ENCODE measurements at places on chromosomes 7 and 10.

GRCh38 chr10:773562-774161, 84.2 kb upstream of the DIP2C start:
- DNase-seq: no peak

- DNase-seq: no peak
Measured at GRCh38 chr7:37730501-37730900, 46.9 kb downstream of the GPR141 start.

DNA sequence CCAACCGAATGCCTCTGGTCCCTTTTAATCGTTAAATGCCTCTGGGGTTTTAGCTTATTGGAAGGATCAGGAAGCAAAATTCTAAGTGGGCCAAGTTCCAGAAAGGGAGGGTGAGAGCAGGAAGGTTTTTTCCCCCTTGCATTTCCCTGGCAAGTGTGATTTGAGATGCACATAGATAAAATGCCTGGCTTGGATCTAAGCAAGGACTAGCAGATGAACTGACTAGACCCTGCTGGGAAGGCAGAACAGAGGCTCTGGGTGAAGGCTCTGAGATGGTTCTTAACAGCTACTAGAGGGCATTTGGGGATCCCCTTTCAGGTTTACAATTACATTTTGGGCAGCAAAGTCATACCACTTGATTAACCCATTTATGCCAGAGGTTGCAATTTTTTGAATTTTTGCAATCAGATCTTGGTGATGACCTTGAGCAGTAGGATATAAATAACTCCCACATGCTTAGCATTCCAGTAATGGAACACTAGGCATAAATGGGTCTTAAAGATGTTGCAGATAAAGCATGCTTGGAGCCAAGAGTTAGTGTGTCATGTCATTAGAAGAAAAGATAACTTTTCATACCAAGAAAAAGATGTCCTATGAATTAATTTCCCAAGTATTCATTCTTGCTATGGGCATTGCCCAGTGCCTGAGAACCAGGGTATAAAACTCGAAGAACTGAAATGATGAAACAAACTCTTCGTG, 205.9 kb downstream of the SEC23IP start:
- DNase-seq: no peak

- no peak for DNase-seq
Measured at GRCh38 chr7:137625197-137625596, 221.6 kb downstream of the DGKI start.

DNA sequence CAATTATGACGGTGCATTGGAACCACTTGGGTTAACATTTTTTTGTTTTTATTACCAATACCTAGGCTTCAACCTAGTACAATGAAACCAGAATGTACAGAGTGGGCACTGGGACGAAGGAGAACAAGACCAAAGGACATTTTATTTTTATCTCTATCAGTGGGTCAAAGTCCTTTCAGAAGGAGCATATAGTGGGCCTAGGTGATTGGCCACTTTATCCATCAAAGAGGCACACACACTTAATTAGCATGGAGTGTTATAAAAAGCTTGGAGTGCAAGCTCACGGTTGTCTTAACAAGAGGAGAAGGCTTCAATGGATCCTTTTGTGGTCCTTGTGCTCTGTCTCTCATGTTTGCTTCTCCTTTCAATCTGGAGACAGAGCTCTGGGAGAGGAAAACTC, at the start of gene CYP2C19:
TSS of gene CYP2C19 (plus strand) at position 289 of the 400 bp plus-strand sequence. CDS start at position 314, 25 bp downstream.
- DNase-seq: no peak

- no peak for DNase-seq
Measured at GRCh38 chr7:137958470-137959431, 43.1 kb downstream of the CREB3L2 start.

DNA sequence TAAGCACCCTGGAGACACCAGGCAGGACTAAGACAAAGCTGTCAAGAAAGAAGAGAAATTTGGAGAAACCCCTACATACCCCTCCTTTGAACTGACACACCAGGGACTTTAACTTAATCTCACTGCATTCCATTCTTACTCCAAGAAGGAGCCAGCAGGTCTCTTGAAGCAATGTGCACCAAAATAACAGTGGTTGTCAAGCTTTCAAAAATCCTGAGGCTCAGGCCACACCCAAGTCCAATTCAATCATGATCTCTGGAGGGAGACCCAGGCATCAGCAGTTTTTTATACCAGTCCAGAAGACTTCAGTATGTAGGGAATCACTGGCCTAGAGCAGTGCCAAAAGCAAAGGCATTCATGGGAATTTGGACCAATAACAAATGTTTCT, 6.8 kb downstream of the SLC25A13 start:
- DNase-seq: no peak

DNA sequence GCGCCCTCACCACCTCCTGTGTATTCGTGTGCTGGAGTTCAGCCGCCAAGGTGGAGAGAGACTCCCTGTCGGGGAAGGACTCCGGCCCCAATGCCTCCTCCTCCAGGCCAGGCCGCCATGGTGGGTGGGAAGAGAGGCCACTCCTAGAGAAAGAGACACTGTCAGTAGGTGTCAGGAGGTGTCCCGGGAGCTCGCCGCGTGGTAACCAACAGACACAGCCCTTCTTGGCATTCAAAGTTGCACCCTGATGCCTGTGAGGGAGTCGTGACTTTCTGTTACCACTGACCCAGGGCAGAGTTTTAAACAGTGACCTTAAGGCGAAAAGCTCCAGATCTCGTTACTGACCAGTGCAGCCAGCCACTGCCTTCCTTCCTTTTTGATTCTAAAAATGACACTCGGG, 155.2 kb downstream of the CUX1 start:
- no peak for DNase-seq

DNA sequence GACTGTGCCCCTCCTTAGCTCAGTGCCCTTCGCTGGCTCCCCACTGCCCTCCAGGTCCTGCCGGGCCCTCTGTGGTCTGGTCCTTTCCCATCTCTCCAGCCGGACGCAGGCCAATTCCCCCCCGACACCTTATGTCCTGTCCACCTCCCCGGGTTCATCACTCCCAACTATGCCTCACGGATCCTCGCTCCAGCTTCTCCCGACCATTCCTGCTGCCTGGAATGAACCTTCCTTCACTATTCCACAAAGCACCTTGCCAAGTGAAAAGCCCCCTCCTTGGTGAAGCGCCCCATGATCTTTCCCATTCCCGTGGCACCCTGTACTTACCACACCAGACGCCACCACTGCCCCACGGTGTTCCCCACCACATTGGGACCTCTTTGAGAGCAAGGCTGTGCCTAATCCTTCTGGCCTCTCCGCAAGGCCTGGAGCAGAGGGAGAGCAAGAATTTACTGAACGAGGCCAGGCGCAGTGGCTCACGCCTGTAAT, 47.2 kb downstream of the TMEM270 start:
- no peak for DNase-seq

DNA sequence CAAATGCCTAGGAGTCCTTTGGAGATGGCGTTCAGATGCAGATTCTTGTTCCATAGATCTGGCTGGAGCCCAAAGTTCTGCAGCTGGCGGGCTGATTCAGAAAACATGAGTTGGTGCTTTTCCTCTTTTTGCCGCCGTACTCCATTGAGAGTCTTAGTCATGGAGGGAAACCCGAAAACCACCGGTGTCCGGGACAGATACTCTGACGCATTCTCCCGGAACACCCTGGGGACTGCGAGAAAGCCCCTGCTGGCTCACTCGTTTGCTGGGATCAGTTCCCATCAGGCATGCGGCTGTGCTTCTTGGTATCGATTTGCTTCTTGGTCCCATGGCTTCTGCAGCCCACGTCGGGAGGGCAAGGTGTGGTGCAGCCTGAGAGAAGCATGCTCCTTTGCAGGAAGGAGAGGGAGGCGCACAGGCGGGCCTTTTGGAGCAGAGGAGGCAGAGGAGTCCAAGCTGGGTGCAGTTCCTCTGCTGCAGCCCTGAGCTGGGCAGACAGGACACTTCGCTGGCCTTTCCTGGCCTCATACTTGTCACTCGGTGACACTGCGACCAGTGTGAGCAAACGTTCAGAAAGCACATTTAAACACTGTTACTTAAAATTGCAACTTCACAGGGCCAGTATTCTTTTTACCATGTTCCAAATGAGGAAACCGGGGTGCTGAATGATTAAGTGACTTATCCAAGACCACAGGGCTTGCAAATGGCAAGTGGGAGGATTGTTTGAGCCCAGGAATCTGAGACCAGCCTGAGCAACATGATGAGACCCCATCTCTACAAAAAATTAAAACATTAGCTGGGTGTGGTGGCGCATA, 30.6 kb upstream of the PFKFB3 start:
- no peak for DNase-seq

- DNase-seq: no peak
Measured at GRCh38 chr7:93622036-93623033, 47.8 kb upstream of the CALCR start.

DNA sequence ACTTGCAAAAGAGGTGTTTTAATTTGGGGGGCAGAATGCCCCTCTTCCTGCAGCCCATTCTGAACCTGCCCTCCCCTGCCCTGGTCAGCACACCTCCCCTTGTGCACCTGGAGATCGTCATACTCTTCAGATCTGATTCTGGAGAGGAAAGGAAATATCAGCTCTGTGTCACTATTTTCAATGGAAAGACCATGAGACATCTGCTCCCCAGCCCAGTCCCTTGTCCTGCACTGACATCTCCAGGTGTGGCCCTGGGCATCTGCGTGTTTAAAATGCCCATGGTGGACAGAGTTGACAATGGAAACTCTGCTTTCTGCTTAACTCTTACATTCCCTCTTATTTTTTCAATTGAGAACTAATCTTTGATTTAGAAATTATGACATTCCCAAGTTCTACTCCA, 41.6 kb upstream of the RASGEF1A start:
- DNase-seq: no peak

- DNase-seq: no peak
Measured at GRCh38 chr10:92890471-92890870, 42.2 kb downstream of the EXOC6 start.

- no peak for DNase-seq
Measured at GRCh38 chr7:82110146-82110840, 333.3 kb downstream of the CACNA2D1 start.

DNA sequence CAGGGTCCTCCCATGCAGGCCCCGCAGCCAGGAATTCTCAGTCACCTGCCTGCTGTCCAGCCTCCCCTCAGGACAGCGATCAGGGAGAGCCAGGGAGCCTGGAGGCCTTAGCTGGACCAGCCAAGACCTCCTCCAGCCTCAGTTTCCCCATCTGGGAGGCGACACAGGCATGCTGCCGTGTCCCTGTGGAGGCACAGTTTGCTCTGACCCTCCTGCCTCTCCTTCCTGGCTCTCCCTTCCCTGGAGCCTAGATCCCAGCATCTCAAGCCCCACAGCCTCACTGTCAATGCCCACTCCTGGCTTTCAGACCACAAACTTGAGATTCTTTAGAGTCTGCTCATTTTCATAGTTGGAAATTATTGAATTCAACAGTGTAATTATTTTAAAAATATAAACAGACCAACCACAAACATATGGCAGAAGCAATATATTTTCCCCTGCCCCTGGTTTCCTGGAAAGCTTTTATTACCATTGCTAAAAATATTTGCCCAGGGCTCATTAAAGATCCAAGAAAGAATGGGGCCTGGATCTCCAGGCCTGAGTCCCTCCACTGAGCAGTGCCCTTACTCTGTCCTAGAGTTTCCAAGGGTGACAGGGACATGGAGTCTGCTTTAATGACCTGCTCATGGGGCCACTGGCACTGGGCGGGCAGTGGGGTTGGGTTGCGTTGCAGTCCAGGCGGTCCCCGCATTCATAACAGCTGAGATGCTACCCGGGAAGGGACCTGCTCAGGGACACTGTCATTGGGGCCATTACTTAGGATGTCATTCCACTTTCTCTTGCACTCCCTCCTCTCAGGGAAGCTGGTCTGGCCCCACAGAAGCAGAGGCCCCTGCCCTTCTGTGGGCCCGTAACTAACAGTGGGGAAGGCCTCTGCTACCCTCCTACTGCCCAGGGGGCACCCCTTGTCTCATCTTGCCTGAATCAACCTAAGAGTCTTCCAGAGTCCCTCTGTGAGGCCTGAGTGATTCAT, 81.6 kb upstream of the CHST15 start:
- DNase-seq: no peak

DNA sequence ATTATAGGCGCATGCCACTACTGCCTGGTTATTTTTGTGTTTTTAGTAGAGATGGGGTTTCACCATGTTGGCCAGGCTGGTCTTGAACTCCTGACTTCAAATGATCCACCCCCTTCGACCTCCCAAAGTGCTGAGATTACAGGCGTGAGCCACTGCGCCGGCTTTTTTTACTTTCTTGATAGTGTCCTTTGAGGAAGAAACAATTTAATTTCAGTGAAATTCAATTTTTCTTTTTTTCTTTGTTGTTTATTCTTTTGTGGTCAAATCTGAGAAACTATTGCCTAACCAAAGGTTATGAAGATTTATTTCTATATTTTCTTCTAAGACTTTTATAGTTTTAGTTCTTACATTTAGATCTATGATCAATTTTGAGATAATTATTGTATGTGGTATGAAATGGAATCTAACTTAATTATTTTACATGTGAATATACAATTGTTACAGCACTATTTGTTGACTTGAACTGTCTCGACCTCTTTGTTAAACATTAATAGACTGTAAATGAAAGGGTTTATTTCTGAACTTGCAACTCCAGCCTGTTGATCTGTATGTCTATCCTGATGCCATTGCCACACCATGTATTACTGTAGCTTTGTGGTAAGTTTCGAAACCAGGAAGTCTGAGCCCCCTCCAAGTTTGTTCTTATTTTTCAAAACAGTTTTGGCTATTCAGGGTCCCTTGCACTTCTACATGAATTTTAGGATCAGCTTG, 19.8 kb upstream of the RASSF4 start:
- DNase-seq: peak; percentile 67

DNA sequence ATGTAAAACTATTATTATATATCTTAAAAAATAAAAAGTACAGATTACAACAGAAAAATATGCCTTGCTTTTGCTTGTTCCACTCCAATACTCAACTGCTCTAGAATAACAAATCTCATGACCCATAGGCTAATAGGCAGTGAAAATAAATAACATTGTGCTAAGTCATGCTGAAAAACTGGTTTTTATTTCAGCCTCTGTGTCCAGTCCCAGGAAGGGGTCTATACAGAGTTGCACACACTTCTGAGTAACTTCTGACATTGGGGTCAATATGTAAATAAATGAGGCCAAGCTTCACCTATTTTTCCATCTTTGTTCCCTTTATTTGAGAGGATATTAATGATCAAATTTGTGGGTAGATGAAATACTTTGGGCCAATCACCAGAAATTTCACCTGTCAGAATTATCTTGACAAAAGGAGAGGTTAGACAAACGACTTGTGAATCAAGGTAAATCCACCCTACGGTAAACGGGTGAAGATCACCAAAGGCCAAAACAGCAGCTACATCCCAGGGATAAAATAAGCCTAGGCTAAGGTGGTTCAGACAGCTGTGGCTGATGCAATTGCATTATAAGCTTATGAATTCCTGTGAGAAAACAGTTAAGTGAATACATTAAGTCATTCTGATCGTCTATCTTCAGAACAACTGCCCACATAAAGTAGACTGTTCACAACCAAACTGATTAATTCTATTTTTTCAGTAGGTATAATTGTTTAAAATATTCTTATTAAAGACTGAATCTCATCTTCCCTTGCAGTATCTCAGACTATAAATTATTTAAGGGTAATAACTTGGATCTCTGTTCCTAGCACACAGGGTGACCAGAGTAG, 87.5 kb downstream of the UBE2H start:
- DNase-seq: no peak
